ENCODE measurements at places on chromosomes 7 and 10.

- DNase-seq, result no peak
Measured at GRCh38 chr10:65194555-65194954, 1673.4 kb downstream of the REEP3 start.

GRCh38 chr7:106717254-106717954 is 56.4 kb upstream of the CCDC71L start:
- no peak for DNase-seq

GRCh38 chr10:91415816-91416215 is 5.7 kb downstream of the HECTD2 start:
- DNase-seq, result no peak

- no peak for DNase-seq
Measured at GRCh38 chr7:74182453-74183090, 8.4 kb downstream of the EIF4H start.

DNA sequence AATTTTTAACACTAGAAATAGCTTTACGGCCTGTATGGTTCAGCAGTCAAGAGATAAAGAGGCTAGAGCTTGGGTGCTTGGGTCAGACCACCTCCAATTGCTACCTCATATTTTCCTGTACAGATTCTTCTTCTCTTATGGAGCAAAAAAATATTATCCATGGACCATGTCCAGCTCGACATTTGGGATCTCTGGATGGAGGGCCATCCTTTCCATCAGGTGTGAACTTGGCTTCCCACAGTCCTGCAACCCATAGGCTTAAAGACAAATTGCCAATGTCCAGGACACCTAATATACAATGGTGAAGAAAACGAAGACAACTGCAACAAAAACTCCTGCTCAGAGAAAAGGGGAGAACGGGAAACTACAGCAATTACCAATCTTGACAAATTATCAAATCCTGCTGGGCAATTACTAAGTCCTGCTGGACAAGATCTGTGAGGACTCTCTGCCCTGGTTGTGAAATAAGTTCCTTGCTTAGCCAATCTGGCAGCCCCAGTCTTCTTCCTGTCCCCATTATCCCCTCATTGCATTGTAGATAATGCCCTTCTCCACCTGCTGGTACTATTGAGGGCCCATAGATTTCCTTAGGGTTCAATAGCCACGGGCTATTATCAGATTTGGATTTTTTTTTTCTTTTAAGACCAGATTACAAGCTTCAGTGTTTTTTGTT is 42.0 kb upstream of the BRAF start:
- DNase-seq, result no peak

- DNase-seq, result no peak
Measured at GRCh38 chr7:36037121-36037662, 115.9 kb upstream of the EEPD1 start.

DNA sequence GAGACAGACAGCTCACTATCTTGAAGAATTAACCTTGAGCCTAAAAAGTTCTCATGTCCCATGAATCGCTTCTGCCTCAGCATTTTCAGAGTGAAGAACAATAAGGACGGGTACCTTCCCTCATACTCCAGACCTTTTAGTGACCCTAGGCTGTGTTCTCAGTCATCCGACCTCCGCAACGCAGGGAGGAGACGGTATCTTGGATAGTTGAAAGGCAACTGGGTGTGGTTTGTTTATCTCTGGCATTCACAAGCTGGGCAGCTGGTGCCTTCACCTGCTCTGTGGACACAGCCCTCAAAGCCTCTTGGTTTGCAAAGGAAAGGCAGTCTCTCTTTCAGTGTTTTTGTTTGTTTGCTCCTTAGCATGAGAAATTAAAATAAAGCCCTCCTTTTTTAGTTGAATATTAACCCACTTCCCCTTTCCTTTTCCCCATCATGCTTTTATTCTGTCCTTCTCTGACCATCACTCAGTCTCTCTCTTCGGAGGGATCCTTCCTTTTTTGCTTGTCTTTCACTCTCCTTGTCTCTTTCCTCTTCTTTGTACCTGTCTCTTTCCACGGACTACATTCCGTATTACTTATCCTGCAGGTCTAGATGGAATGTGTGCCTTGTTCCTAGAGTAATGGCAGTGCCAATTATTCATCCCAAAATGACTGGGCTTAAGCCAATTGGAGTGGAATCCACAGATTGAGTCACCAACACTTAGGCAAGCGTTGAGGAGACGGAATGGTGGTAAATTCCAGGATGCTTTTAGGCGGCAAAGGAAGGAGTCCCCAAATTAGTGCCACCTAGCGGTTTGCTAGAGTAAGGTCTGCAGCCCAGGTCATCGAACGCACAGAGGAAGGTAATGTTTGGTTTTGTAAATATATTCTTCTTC is 45.8 kb downstream of the PRR15 start:
- peak; percentile 50 for DNase-seq

DNA sequence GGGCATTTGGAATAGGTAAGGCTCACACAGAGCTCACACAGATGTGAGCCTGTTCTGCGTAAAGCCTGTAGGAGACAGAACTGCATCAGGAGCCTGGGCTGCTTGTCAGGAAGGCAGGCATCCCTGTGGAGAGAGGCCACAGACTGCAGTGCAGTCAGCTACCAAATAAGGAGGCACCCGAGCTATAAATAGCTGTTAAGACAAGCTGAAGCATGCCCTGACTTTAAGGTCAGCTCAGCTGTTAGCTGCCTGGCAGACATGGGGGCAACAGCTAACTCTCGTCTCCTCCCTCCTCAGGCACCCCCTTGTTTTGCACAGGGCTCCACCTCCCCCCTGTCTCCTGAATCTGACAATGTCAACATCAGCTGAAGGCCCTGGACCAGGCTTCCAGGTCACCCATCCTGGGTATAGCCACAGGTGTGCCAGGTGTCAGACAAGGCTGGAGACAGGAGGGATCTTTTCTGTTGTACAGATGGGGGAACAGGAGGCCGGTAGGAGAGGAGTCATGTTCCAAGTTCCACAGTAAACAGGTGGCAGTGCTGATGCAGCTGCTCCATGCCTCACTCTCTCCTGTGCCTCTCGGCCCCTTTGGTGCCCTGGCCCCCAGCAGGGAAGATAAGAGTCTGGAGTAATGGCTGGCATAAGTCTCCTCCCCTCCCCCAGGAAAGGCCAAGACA is 27.6 kb upstream of the MKRN1 start:
- no peak for DNase-seq

DNA sequence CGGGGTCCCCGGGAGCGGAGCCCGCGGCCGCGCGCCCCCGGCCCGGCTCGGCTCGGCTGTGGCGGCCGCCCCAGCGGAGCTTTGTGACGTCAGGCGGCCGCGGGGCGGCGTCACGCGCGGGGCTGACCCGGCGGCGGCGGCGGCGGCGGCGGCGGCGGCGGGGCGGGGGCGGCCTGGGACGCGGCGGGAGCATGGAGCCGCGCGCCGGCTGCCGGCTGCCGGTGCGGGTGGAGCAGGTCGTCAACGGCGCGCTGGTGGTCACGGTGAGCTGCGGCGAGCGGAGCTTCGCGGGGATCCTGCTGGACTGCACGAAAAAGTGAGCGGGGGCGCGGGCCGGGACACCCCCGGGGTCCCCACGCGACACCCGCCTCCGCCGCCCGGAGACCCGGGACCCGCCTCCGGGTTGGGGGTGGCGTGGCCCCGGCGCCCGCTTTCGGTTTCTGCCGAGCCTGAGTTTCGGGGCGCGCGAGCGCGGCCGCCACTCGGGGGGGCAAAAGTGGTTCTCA is at the start of gene PWWP2B:
Gene PWWP2B, plus strand, starts transcription at position 165 of the 506 bp plus-strand sequence. Its CDS starts 27 bp downstream, at position 192.
- DNase-seq, result no peak

- no peak for DNase-seq
Measured at GRCh38 chr10:31242902-31243301, 76.1 kb upstream of the ZEB1 start.

DNA sequence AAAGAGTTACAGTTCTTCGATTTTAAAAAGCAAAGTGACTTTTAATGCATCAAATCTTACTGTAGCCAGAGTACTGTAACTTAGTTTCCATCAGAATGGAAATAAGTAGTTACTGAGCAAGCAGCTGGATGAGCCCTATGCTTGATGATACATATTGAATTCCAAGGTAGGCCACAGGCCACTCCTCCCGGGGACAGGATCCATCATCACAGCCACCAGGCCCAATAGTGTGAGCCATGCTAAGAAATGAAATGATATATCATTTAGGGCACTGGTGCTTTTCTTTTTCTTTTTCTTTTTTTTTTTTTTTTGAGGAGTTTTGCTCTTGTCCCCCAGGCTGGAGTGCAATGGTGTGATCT is 42.9 kb upstream of the TOMM7 start:
- no peak for DNase-seq

DNA sequence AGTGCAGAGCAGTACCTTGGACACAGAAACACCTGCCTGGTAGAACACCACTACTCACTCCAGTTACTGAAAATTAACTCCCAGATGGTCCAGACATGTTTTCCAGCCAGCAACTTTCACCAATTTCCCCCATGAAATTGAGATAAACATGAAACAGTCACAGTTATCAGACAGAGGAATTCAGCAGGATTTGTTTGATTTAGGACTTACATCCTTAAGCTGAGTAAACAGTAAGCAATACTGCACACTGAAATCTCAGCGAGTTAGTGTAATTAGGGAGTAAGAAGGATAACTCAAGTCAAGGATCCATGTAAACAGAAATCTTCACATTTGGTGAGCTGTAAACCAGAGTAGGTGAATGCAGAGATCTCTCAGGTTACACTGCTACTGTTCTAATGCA is 353.5 kb downstream of the ELMO1 start:
- no peak for DNase-seq

GRCh38 chr10:6364283-6364682 is 161.6 kb downstream of the PFKFB3 start:
- no peak for DNase-seq

GRCh38 chr10:3264161-3264761 is 91.7 kb upstream of the PITRM1 start:
- no peak for DNase-seq

- DNase-seq, result no peak
Measured at GRCh38 chr7:145065473-145065872, 229.6 kb upstream of the TPK1 start.

GRCh38 chr7:20450536-20450935 is 119.8 kb downstream of the ITGB8 start:
- DNase-seq, result no peak
